Bladder microvascular endothelial cell (primary cell): ENCODE measurements at places on chromosomes 5 and 9. TPM values are rescaled to one million over a fixed set of nuclear protein-coding genes. Genes with fewer than 3 reads are reported as not detected.

RASGRF2 gene
- 31.1 and 39.3 TPM in 2 replicates for total RNA-seq

IFNB1 gene
- not detected in 2 replicates for total RNA-seq

RASGEF1C gene
- total RNA-seq: not detected in 2 replicates

BTNL8 gene
- total RNA-seq: not detected in 2 replicates

MEGF10 gene
- 0.16 and 1.8 TPM in 2 replicates for total RNA-seq

DDX31 gene
- 6.0 and 15.4 TPM in 2 replicates for total RNA-seq

ACOT12 gene
- not detected in 2 replicates for total RNA-seq
